Activated CD4-positive, alpha-beta T cell treated with anti-CD3 and anti-CD28 coated beads, Interleukin-10, Interleukin-2, amounts not matched to agents 100 ng/mL and 50 ng/mL, durations not matched to agents 16 hours and 8 hours (primary cell): ENCODE measurements at places on chromosomes 7 and 10.
A peak's percentile ranks its signal among the peaks of the same experiment; 100 is the strongest.

GRCh38 chr10:1063232-1063865 lies 7.2 kb downstream of the WDR37 start:
- peak; percentile 15 for DNase-seq

GRCh38 chr7:122327969-122328368 lies 23.4 kb upstream of the FEZF1 start:
- DNase-seq: no peak

- no peak for DNase-seq
Observed at GRCh38 chr7:467393-467828, 52.2 kb downstream of the PDGFA start.

DNA sequence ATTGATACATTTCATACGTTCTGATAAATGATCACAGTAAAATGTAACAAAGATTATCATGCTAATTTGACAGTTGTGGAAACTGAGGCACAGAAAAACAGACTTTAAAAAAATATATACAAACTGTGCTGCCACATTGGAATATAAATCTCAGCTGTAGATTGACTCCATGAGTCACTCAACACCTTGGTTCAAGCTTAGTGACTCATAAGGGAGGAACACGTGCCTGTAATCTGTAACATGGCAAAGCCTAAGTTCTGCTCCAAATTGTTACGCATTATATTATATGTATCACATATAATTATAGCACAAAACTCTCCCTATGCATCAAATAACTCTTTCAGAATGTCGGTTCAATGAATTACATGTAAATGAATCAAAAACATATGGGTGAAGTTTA lies 1047.5 kb downstream of the GATA3 start:
- DNase-seq: no peak

DNA sequence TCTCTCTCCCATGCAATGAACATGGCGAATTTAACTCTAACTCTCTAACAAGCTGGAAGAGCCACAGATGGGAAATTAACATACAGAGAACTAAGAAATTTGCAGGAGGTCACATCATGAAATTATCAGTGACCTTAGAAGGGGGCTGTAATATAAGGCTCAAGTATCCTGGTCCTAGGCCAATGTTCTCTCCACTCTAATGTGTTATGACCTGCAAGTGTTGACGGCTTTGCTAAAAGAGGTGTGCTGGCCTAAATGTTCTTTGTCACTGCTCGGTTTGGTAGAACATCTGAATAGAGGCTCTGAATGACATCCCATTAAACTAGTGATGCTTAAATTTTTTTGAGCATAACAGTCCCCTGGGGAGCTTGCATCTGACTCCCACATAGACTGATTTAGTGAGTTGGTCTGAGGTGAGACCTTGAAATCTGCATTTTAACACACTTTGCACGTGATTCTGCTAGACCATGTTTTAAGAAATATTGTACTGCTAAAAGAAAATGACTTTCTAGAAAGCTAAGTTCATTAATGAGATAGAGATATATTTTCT lies 129.3 kb downstream of the GFRA1 start:
- DNase-seq: no peak

DNA sequence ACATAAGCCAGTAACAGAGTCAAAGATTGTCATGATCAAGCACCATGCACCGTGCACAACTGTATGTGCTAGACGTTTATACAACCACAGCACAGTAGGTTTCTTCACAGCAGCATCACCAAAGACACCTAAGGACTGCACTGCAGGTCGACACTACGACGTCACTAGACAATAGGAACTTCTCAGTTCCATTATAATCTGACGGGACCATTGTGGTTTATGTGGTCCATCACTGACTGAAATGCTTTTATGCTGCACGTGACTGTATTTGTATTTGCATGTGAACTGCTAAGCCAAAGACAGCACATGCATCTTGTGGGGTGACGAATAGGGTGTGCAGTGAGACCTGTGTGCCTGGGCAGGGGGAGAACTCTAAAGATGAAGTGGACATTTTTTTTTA lies 164.9 kb downstream of the PARD3 start:
- no peak for DNase-seq

GRCh38 chr7:20238754-20239324 lies 21.7 kb upstream of the MACC1 start:
- DNase-seq: peak; percentile 84

DNA sequence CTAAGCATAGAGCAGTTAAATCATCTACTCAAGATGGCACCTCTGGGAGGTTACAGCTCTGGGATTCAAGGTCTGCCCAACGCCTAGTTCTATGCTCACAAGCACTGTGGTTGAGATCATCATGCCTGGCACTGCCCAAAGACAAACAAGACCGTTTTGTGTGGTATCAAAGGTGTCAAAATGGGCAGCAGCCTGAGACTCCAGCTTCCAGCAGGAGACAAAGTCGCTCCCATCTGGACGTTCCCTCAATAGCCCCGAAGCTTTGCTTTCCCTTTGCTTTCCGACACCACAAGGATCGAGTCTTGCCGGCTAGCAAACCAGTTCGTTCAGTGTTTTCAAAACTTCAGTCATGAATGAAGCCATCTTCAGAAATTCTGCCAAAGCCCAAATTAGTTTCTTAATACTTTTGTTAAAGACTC lies 5.1 kb downstream of the HABP2 start:
- DNase-seq: no peak

DNA sequence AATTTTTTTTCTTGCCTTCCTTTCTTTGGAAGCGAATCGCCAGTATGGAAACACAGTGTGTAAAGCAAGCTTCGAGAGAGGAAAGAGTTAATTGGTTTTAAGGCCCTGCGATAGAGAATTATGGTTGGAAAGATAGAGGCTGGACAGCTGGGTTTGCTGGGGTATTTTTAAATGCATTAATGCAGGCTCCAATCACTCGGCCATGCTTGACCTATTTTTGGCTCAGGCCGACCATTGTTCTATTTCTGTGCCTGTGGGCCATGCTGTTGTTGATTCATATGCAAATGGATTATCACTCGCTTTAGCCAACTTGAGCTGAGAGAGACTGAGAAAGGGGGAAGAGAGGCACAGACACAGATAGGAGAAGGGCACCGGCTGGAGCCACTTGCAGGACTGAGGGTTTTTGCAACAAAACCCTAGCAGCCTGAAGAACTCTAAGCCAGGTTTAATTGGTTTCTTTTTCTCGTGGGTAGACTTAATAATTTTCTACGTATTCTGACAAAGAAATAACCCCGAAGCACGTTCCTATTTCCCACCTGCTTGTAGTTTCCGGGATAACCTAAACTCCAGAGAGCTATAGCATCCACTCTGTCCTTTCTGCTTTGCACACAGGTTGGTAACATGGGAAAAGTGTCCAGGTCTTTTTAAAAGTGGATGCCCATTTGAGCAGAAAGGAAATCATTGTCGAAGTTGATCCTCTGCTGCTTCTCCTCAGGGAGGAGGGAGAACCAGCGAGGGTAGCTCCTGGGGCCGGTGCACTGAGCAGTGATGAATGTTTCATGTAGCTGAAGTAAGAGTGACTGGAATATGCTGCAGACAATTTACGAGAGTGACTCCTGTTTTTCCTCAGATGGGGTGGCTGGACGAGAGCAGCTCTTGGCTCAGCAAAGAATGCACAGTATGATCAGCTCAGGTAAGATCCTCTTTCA lies at the start of gene HDAC9:
Gene HDAC9 (plus strand): TSS at position 338 of the 929 bp plus-strand sequence. CDS start 554 bp downstream, at position 892.
- peak; percentile 17 for DNase-seq

DNA sequence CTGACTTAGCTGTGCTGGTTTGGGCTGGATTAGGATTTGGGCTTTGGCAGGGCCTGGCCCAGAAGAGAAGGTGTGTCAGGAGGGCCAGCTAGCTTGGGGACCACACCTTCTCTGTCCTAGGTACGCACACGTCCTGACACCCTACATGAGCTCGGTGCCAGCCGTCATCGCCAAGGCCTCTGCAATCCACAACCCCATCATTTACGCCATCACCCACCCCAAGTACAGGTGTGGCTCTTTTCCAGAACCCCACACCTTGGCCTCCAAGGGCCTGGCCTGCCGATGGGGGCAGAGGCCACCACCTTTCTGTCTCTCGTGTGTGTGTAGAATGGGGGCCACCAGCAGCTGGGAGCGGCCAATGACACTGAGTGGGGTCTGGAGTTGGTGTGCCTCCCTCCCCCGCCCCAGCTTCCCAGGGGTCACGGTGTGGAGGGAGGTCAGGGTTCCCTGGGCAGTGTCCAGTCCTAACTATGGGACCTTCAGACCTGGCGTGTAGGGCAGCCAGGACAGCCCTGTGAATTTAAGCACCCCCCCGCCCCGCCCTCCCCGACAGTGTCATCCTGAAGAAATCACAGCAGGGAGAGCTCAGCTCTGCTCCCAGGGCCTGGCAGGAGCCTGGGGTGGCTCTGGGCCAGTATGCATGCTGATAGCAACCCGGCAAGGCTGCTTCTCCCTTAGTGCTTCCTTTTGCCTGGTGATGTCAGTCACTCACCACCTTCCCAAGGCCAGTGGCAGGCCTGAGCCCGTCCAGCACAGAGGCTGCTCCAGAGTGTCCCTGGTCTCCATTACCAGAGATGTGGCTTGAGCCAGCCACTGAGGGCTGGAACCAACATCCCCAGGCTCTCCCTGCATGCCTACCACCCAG lies 6.9 kb upstream of the LDB3 start:
- DNase-seq: no peak

DNA sequence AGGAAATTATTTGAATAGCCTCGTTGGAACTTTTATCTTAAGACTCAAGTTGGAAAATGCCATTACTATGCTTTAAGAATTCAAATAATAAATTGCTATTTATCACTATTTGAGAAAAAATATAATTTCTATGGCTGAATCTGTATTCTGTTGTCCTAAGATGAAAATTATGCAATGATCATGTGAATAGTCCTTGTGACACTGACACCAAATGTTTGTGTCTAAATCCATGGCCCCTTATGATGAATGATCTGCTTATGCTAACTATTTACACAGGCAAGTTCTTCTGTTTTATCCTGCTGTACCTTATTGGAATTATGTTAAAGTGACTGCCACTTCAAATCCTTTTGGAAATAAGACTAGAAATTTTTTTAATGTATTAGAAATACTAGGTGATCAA lies 208.7 kb downstream of the DOCK4 start:
- no peak for DNase-seq

DNA sequence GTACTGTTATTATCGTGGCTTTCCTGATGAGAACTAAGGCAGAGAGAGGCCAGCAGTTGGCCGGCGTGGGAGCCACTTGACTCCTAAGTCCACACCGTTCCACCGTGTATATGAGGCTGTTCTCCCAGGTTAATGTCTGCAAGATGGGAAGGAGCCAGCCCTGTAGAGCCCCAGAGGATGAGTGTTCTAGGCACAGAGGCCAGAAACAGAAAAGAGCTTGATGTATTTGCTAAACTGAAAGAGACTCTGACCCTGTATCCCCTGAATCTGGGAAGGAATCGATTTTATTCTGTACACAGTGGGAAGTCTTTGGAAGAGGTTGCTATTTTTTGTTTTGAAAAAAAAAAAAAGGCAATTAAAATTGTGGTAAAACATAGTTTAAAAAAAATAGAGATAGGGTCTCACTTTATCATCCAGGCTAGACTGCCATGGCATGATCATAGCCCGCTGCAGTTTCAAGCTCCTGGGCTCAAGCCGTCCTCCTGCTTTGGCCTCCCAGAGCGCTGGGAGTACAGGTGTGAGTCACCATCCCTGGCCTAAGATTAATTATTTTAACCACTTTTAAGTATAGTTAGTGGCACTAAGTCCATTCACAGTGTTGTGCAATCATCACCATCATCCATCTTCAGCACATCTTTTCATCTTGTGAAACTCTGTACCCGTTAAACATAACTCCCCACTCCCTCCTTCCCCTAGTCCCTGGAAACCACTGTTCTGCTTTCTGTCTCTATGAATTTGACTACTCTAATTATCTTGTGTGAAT lies 348.8 kb downstream of the SDK1 start:
- no peak for DNase-seq

- no peak for DNase-seq
Observed at GRCh38 chr10:60368875-60369546, 20.7 kb downstream of the ANK3 start.

- no peak for DNase-seq
Observed at GRCh38 chr7:154438571-154439367, 386.6 kb downstream of the DPP6 start.

DNA sequence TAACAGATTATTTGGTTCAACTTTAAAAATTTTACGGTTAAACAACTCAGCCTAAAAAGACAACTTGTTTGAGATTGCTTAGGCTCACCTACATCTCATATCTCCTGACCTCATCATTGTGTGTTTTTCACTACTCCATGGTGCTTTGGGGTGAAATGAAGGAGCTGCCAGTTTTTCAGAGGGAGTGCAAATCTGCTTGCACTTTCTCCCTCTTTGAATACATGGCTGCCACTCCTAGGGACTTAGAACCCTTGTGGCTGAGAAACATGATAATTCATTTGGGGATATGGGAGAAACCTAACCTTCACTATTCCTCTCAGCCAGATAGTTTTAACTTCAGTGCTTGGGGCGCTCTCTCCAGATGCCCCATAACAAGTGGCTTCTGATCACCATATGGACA lies 2.7 kb downstream of the CCSER2 start:
- no peak for DNase-seq

DNA sequence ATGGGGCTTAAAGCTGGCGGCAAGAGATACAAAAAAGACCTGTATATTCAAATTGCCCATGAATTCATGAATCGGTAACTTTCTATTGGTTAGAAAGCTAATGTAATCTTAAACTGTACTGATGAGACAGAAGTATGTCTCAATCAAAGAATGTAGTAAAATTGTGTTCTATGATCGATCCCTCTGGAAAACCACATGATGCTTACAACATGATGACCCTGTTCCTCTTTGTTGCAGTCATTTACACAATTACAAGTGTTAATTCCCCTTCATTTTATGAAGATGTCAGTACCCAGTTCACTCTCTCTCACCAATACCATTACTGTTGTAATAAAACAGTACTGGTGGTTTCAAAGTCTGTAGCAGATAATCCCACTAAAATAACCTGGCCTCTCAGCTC lies 10.1 kb downstream of the KIF5B start:
- DNase-seq: no peak

GRCh38 chr10:89591796-89592271 lies 53.2 kb downstream of the PANK1 start:
- DNase-seq: no peak

DNA sequence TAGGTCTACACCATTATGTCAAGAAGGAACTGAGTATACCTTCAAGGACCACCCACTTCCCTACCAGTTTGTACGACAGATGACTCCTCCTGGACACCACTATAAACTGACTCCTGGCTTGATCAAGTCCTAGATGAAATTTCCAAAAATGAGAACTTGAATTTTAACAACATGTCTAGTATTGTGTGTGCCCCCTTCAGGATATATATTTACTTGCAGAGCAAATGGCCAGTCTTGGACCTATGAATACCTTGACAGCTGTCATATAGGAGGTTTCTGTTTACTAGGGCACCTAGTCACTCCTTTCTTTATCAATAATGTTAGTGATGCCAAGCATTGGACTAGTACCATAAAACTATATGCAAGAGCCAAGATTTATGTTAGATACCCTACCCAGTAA lies 94.1 kb upstream of the TMEM26 start:
- DNase-seq: no peak

DNA sequence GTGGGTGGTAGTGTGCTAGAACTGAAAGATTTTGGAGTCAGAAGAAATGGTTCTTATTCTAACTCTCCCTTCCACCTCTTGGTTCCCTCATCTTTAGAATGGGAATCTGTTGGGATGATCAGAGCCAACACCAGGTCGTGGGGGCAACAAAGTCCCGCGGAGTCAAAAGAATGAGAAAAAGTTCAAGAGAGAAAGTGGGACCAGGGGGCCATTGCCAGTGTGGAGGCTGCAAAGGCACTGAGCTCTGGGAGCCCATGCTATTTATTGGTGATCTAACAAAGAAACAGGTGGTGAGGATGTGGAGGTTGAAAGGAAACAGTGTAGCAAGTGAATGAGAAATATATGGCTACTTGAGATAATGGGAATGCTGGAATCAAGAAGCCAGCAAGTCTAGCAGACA lies 29.4 kb downstream of the AGAP4 start:
- no peak for DNase-seq

- peak; percentile 88 for DNase-seq
Observed at GRCh38 chr10:133274751-133275683, 1.7 kb downstream of the ADAM8 start.
